ENCODE measurements at places on chromosomes 16 and 17.

DNA sequence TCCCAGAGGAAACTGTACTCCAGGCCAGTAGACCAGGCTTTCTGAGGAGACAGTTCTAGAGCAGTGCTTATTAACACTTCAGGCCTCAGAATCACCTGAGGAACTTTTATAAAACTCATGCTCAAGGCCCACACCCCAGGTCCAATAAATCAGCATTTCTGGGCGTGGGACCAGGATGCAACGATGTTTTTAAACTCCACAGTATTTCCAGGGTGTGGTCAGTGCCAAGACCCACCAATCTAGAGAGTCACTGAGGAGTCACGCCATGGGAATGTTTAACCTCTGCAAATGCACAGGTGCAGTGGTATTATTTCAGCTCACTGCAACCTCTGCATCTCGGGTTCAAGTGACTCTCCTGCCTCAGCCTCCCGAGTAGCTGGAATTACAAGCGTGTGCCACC lies 3.9 kb upstream of the TRPV1 start:
- no peaks in the 10 kb centered on the region for H3K27me3 ChIP-seq
- no peaks in the 10 kb centered on the region for H3K36me3 ChIP-seq
- H3K27ac ChIP-seq: no peak overlapping the region
- H3K4me3 ChIP-seq: no peak overlapping the region

DNA sequence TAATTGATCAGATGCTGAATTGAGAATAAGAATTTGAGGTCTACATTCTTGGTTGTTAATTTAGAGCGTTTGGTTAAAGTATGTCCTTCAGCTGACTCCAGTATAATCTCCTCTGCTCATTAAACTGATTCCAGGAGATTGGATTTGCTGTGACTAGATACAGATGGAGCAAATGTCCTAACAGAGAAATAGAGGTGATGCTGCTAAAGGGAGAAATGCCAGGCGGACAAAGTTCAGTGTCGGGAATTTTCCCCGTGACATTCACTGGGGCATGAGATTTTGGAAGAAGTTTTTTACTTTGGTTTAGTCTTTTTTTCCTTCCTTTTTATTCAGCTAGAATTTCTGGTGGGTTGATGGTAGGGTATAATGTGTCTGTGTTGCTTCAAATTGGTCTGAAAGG lies 19.0 kb downstream of the PRKAR1A start:
- DNase-seq: no peak
- H3K27ac ChIP-seq: no peak overlapping the region
- H3K4me1 ChIP-seq: no peaks in the 10 kb centered on the region
- no peaks in the 10 kb centered on the region for H3K27me3 ChIP-seq
- H3K36me3 ChIP-seq: peaks cover 52% of the 10 kb centered on the region

GRCh38 chr16:9447195-9447551 lies 355.7 kb downstream of the HAPSTR1 start:
- H3K27ac ChIP-seq: no peak overlapping the region
- no peaks in the 10 kb centered on the region for H3K27me3 ChIP-seq
- no peaks in the 10 kb centered on the region for H3K36me3 ChIP-seq
- DNase-seq: no peak

DNA sequence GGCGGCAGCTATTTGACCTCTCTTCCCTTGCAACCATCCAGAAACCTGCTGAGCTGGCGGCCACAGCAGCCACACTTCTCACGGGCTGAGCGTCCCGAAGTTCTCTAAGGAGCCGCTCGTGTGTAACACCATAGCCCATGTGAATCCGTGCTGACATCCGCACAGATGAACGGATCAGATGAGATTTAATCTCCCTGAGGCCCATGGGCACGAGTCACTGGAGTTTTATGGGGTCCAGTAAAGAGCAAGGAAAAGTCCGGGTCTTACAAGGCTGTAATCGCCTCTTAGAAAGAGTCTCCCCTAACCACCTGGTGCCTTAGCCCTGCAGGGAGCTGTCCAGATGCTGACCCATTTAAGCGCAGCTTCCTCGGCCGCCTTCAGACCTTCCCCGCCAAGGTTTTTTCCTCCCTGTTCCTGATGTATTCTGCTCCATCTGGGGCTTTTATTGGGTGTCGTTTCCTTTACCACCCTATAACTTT lies 5.5 kb upstream of the CACNG5 start:
- no peak for DNase-seq
- H3K36me3 ChIP-seq: no peaks in the 10 kb centered on the region
- H3K27me3 ChIP-seq: no peaks in the 10 kb centered on the region
- no peak overlapping the region for H3K27ac ChIP-seq
- no peak overlapping the region for H3K4me3 ChIP-seq
- no peaks in the 10 kb centered on the region for H3K4me1 ChIP-seq

DNA sequence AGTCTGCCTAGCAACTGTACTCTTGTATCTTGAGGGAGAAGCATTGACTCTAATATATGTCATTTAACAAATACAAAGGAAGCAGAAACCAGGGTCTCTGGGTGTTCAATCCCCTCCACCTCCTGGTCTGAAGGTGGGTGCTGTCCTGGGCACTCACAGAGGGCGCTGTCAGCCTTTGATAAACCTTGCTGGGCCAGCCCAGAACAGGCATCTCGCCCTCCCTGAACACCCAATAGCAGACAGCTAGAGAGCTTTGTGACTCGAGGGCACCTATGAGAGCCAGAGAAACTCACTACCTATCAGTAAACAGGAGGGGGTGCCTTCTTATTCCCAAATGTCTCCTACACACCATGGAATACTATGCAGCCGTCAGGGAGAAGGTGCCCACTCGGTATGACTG lies 6.4 kb upstream of the PIPOX start:
- H3K36me3 ChIP-seq: no peaks in the 10 kb centered on the region
- no peak overlapping the region for H3K27ac ChIP-seq
- no peaks in the 10 kb centered on the region for H3K27me3 ChIP-seq
- H3K4me3 ChIP-seq: no peak overlapping the region
- no peaks in the 10 kb centered on the region for H3K4me1 ChIP-seq

DNA sequence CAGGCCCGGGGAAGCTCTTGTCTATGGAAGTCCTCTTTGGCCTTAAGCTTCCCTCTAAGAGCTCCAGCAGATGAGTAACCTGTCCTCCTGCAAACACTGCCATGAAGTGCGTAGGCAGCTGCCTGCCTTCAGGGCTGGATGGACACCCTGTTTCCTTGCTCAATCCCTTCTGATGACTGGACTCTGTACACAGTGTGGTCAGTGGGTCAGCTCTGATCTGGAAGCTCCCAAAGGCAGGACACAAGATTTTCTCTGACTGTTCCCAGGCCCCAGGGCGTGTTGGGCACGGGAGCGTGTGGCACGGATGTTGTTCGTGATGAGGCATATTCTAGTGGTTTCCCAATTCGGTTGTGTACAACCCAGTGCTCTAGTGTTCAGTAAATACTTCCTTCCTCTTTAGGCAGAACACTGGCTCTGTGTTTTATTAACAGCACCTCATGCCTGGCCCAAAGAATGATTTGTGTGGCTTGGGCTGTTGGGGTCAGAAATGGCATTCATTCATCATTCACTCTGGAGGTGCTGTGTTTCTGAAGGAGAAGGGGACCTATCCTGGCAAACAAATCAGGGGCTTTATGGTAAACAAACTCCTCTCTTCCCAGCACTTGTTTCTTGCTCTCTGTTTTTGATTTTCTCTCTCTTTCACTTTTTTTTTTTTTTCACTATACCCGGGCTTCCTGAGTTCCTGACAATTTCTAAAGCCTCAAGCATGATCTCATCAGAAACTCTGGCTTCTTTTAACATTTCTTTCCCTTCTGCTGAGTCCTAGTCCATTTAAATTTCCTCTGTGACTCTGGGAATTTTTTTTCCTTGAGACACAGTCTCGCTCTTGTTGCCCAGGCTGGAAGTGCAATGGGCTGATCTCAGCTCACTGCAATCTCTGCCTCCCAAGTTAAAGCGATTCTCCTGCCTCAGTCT lies 12.0 kb upstream of the RNF157 start:
- H3K27ac ChIP-seq: peak overlapping the region; percentile 63
- no peaks in the 10 kb centered on the region for H3K36me3 ChIP-seq
- H3K4me3 ChIP-seq: no peak overlapping the region
- H3K4me1 ChIP-seq: peaks cover 12% of the 10 kb centered on the region
